NCI-H524 (cell line): ENCODE measurements at places on chromosomes 12 and 14.

DNA sequence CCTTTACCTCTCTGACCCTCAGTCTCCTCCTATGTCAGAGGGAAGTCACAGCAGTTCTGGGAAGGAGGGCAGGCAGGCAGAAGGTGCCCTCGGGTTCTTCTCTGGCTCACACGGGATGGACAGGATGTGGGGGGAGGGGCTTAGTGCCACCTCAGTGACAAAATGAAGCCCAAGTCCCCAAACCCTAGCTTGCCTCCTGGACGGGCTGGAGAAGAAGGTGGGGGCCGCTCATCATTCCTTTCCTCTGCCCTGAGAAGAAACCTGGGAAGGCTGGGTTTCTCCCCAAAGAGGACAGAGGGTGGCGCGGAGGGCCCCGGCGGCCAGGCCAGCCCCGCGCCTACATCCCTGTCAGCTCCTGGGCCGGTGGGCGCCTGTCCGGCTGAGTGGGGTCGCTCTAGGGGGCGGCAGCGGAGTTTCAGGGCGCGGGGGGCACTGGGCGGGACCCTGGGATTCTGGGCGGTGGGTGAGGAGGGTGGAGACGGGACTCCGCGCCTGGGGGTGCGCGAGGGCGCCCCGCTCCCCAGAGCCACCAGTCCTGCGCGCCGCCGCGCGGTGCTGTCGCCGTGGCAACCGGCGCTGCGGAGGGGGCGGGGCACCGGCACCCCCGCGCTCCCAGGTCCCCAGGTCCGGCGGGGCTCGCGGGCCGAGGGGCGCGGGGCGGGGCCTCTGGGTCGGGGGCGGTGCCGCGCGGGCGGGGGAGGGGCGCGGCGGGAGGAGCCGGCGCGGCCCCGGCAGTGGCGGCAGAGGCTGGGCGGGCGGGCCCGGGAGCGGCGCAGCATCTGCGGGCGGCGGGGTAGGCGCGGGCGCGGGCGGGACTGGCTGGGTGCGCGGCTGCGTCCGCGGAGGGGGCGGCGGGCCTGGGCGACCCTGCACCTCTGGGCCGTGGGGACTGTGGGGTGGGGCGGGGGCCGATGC is at the start of gene TMEM121:
TSS of gene TMEM121 (plus strand) at position 723 of the 915 bp plus-strand sequence. CDS start 2,252 bp downstream, outside the sequence.
- no peak for DNase-seq

GRCh38 chr12:79448816-79449215 is 241.9 kb downstream of the PAWR start:
- no peak for DNase-seq

- no peak for DNase-seq
Measured at GRCh38 chr12:115611477-115611876, 666.0 kb downstream of the MED13L start.

GRCh38 chr12:4145990-4146859 is 127.3 kb upstream of the CCND2 start:
- DNase-seq: no peak

GRCh38 chr14:89340200-89341181 is 76.5 kb downstream of the FOXN3 start:
- no peak for DNase-seq

GRCh38 chr12:46933947-46934346 is 108.2 kb upstream of the SLC38A4 start:
- peak; percentile 47 for DNase-seq
